Fibroblast of skin of scalp (primary cell): ENCODE measurements at places on chromosomes 5 and 9.

DNA sequence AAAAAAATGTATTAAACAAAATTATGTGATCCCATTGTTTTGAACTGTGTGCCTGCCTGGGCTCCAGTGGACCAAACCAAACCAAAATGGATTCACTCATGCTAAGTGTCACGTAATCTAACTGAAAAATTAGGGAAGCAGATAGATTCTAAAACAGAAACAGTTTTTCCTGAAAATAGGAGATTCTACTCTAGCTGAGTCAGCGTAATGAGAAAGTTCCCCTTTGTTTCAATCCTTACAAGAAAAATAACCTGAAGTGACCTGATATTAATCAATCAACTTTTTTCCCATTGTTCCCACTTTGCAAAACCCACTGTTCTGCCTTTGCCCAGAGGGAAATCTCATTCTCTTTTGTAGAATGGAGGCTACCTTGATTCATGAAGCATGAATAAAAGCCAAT, 682.4 kb upstream of the CDH10 start:
- DNase-seq = no peak

DNA sequence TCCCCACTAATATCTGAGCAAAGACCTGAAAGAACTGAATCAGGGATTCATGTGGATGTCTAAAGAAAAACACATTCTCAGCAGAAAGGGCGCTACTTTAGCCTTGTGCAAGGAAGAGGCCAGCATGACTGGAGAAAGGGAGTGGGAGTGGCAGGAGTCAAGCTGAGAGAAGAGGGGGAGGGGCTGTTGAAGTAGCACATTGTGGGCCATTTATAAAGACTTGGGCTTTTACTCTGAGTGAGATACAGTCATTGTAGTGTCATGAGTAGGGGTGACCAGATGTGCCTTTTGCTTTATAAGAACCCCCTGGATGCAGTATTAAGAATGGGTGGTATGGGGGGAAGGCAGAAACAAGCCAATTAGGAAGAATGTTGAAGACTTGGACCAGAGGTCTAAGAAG, 452.8 kb downstream of the ENC1 start:
- DNase-seq = no peak

DNA sequence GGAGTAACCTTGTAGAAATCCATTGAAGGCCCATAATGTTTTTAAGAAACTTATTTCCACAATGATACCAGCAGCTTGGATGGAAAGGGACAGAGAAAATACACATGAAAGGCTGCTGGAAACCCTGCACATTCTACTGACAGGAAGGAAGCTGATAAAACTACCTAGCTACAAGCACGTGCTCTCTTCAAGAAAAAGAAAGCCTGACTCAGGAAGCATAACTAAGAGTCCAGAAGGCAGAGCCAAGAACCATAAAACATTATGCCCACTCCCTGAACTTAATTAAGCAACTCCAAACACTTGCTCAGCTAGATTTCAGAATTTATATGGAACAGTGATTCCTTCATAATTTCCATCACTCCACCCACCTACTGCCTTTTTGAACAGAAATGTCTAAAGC, 430.8 kb downstream of the SEMA5A start:
- no peak for DNase-seq

DNA sequence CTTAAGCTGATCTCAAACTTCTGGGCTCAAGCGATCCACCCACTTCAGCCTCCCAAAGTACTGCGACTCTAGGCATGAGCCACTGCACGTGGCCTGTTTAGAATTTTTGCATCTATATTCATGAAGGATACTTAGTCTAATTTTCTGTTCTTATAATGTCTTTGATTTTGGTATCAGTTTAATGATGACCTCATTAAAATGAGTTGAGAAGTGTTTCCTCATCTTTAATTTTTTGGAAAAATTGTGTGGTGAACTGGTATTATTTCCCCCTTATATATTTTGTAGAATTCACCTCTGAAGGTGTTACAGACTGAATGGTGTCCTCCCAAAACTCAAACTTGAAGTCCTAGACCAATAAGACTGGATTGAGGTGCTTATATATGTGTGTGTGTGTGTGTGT, 46.5 kb downstream of the ANKRD31 start:
- DNase-seq = no peak

DNA sequence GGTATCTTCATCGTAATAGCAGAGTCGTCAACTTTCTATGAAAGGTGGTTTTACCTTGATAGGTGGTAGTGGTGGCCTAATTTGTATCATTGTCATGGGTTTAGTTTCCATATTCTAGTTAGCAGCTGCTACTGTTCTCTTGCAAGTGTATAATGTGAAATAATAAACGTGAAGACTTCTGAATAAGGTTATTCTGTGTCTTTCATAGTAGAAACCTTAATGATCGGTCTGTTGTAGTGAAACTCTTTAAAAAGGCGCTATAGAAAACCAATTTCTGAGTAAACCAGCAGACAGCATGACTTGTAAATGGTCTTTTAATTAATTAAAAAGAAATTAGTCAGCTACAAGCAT, 1.6 kb downstream of the SET start:
- no peak for DNase-seq

GRCh38 chr9:15328946-15329345, 21.9 kb upstream of the TTC39B start:
- no peak for DNase-seq

DNA sequence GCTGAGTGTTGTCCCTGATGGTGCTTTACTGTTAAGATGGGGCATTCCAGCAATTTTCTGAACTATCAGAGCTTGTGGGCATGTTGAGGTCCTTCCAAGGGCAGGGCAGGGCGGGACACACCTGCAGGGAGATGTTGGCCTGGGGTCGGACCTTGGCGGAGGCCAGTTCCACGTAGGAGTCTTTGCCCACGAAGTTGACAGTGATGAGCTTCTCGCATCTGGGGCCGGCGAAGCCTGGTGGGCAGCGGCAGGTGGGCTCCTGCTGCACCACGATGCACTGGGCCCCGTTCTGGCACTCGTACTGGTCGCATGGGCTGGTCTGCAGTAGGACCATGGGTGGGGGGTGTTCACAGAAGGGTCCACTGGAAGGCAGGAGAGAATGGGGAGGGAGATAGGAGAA, 106.4 kb upstream of the PANK3 start:
- DNase-seq = no peak
